ENCODE measurements at places on chromosomes 13 and 19.
A peak's percentile ranks its signal among the peaks of the same experiment; 100 is the strongest.

DNA sequence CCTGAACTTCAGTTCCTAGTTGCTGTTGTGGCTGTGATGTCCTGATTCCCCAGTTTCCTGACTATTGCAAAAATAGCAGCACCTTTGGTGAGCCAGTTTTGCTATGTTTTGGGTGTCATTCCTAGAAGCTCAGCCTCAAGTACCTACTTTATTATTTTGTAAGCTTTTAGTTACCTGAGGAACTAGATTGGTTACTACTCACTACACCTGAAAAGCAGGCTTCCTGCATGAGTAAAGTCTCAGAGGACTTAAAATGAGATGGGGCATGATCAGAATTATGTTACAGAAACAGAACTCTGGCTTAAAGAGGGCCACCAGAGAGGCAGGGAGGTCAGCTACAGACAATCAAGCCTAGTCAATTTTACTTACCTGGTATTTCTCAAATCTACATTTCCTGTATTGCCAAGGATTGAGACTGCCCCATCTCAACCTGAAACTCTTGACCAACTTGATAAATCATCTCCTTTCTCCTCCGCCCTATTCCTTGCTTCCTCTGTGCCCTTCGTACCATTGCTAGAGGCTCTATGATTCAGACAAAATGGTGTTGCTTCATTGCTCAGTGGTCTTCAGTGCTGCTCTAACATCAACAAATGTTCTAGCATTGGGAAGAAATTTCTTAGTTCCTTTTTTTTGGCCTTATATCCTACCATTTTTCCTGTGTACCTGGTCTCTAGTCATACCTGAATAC lies 58.9 kb downstream of the RAP2A start:
- DNase-seq = no peak

DNA sequence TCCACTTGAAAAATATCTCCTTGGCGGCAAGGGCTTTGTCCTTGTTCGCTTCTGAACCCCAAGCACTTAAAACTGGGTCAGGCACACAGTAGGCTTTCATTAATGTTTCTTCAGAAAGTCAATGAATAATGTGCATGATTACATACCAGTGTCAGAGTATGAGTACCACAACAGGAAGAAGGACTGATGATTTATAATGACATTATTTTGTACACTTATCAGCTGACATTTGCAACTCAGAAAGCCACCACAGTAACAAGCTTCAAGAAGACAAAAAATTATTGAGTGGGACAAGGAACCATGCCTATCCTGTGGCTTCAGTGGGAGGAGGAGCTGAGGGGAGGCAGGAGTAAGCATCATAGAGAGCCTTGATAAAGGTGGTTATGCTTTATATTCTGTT lies 10.0 kb downstream of the POLR1D start:
- DNase-seq = no peak

DNA sequence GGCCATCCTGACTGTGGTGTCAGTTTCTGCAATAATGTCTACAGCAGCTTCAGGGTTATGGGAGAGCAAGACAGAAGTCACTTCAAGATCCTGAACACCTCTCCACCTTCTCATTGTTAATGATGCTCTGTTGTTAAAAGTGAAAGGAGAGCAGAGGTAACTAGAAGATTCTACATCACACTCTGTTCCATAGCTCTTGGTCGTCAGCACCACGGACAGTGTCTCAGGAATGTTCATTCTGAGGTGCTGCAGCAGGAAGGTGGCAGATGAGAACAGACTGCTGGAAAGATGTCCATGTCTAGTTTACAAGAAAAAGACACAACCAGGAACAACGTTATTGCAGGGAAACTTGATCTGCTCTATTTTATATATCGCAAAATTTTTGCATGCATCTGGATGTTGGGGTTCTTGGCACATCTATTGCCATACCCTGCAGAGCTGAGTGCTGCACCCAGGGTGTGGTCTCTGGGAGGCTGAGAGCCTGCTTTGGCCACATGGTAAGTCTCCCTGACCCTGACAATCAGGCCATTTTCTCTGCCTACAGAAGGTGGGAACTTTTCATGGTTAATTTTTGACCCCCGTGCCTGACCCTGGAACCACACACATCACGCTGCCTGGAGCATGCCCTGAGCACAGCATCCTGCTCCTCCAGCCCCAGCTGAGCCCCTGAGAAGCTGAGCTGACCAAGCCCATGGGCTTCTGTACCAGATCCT lies 12.7 kb downstream of the CEACAM21 start:
- DNase-seq = no peak

DNA sequence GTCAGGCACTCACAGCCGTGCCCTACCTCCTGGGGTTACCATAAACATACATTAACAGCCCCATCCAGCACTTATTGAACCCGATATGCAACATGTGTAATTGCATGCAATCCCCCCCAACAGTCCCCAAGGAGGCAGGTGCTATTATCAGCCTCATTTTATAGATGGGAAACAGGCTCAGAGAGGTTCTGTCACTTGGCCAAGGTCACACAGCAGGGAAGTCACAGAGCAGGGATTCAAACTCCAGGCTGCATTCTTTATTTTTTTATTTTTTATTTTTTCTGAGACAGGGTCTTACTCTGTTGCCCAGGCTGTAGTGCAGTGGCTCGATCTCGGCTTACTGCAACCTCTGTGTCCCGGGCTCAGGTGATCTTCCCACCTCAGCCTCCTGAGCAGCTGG lies 38.4 kb upstream of the TNFAIP8L1 start:
- no peak for DNase-seq

GRCh38 chr13:20588529-20589110 lies 21.7 kb downstream of the IFT88 start:
- no peak for DNase-seq

- peak; percentile 8 for DNase-seq
Observed at GRCh38 chr13:114339857-114340534, 25.7 kb downstream of the CHAMP1 start.

GRCh38 chr19:18586306-18586705 lies 2.3 kb upstream of the REX1BD start:
- DNase-seq = no peak

- no peak for DNase-seq
Observed at GRCh38 chr19:51194527-51195315, 30.2 kb upstream of the CD33 start.

DNA sequence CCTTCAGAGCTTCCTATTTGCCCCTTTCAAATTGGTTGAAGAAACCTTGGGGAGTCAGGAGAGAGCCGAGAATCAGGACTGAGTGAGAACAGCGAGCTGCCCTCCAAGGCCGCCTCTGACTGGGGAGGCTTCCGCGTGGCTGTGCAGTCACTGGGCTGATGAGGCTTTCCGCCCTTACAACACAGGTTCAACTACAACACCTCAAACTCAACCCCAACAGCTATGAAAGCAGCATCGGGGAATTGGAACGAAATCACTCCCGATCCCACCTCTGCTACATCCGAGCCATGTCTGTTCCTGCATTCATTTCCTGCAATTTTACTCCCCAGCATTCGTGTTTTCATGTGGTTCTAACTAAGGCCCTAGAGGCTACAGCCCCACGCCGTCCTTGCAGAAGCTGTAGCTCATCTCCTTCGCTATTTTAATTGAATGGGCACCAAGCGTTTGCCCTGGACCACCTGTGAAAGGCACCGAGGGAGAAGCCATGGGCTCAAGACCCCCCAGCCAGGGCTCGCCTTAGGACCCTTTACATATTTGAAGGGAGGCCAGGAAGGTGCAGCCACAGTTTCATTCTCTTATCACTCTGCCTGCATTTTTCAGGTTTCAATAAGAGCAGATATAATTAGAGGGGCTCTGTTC lies 12.3 kb upstream of the RASA3 start:
- DNase-seq = no peak

DNA sequence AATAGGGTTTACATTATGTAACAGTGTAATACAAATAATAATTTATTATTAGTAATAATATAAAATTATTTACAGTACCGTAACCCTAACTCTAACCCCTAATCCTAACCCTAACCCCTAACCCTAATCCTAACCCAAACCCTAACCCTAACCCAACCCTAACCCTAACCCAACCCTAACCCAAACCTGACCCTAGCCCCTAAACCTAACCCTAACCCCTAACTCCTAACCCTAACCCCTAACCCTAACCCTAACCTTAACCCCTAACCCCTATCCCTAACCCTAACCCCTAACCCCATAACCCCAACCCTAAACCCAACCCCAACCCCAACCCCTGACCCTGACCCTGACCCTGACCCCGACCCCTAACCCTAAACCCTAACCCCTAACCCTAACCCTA lies 45.7 kb downstream of the PLPP2 start:
- no peak for DNase-seq

- DNase-seq = no peak
Observed at GRCh38 chr13:98957731-98958442, 20.0 kb downstream of the DOCK9 start.

DNA sequence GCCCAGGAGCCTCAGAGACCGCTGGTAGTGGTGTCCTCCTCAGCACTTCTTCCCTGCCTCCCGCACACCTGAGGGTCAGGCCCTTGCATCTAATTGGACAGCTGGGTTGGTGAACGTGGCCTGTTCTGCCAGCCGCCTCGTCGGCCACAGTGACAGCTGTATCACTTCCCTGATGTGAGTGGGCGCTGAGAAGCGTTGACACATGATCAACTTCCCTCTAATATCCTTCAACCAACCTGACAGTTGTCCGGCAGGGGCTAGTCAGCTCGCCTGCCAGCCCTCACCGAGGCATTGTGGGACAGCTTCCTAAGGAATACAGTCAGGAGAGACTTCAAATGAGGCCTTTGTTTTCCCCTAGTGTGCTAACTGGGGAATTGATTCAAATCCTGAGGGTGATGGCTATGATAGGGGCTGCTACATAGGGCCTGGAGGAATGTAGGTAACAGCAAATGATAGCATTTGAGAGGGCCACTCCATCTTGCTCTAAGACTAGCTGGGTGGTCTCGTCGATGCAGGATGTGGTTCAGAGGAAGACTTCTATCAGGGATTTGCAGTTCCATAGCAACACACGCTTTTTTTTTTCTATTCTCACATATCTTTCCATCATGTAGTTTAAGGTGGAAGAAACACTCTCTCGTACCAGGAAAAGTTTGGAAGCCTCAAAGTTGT lies 230.8 kb downstream of the TSHZ3 start:
- no peak for DNase-seq

DNA sequence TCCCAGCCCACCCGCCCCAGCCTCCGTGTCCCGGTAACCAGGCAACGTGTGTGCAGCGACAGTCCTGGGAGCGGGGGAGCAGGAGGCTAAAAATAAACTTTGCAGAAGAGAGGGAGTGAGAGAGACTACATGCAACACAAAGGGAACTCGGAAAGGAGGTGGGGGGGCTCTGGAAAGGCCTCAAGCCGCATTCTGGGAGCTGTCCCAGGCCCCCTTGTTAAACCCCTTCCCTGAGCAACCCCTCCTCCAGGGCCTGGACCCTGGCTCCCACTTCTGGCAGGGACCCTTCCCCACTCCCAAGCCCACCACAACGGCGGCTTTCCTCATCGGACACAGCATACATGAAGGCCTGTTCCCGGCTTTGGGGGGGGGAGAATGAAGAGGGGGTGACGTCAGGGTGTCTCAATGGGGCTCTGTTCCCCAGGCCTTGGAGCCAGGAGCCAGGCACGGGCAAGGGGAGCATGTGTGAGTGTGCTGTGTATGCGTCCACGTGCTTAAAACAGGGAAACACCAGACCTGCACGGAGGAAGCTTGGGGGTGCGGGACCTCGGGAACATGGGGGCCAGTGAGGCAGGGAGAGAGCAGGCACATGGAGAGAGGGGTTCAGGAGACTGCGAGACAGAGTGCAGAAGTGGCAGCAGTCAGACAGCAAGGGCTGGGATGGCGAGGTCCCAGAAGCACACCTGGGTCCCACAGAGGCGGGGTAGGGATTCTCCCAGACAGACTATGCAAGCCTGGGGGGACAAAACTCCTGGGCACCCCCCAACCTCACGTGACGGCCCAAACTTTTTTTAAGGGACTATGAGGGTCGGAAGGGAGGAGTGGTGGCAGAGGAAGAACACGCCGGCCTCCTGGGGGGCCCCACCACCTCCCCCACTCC lies 2.3 kb downstream of the ERF start:
- no peak for DNase-seq

DNA sequence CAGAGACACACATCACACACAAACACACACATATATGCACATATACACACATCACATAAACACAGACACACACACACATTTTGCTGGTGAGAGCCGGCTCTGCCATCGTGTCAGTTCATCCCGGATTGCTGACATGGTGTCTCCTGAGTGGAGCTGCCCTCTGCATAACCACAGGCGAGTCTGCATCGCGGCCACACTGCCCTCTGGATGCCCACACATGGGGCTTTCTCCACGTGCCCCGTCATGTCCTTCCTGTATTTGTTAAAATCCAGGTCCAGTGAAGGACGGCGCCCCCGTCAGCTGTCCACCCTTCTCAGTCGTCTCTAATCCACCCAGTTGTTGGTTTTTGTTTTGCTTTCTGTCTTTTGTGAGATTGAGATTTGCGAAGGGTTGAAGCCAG lies 52.6 kb upstream of the F7 start:
- no peak for DNase-seq

DNA sequence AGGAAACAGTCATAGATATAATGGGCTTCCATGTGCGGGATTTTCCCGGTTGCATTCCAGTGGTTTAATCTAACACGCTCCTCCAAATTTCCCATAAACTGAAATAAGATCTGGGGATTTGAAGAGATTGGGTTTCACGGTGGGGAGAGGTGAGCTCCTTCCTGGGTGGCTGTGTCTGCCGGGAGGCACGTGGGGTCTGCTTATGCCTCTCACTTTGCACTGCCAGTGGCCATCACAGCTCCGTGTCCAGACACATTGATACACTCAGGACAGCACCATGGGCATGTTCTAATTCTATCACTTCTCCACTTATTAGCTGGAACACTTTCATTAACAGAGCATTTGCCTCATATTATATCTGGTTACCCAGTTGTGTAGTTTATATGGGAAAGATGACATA lies 73.4 kb downstream of the SOX1 start:
- DNase-seq = no peak

GRCh38 chr13:113816254-113816929 lies 47.5 kb downstream of the GAS6 start:
- no peak for DNase-seq

- no peak for DNase-seq
Observed at GRCh38 chr19:49718991-49719390, 28.1 kb downstream of the CPT1C start.

DNA sequence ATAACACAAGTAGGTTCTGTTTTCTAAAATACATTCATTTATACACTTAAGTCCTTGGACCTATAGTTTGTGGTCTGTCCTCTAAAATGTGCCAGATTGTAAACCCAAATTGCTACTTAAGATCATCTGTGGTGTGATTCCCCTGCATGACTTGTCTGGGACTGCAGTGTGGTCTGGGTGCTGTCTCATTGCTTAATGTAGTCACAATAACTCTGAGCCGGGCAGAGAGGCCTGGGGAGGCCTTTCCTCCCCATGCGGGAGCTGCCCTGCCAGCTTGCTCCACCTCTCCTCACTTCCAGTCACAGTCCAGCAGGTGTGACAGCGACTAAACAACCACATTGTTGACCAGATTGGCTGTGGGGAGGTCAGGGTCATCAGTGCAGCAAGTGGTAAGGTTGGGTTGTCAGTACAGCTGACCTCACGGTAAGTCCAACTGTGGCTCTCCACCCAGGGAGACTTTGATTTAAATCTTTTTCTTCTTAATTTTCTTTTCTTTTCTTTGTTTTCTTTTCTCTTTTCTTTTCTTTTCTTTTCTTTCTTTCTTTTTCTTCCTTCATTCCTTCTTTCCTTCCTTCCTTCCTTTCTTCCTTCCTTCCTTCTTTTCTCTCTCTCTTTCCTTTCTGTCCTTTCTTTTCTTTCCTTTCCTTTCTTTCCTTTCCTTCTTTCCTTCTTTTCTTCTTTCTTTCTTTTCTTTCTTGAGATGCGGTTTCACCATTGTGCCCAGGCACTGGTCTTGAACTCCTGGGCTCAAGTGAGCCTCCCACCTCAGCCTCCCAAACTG lies 4.4 kb upstream of the TUBA3C start:
- no peak for DNase-seq

- no peak for DNase-seq
Observed at GRCh38 chr13:102970542-102970941, 95.7 kb downstream of the SLC10A2 start.
